ENCODE measurements at places on chromosomes 2 and 18.

DNA sequence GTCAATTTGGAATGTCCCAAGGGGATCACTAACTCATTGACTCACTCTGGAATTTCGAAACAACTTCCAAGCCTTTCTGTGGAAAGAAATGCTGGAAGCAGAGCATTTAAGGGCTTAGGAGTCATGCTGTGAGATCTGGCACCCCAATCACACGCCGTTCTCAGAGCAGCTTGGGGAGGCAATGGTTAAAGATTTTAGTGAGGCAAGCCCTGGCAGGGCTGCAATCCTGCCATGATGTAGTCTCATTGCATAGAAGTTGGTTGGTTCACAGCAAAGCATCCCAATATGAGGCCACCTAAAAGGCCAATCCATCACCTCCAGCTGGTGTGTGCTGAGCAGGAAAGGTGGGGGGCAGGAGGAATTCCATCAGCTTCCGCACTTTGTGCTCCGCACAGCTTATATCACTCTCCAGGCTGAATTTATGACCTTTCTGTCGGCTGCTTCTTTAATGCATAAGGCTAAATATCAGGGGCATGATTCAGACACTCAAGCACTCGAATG is 1043.9 kb upstream of the POU3F3 start:
- DNase-seq, result no peak

GRCh38 chr18:51658436-51658835 is 461.0 kb upstream of the MEX3C start:
- no peak for DNase-seq

GRCh38 chr2:133405252-133405651 is 163.0 kb downstream of the NCKAP5 start:
- no peak for DNase-seq

- no peak for DNase-seq
Measured at GRCh38 chr18:71625556-71626090, 918.5 kb downstream of the CBLN2 start.

- DNase-seq, result peak; percentile 61
Measured at GRCh38 chr2:80007777-80008503, 296.6 kb downstream of the LRRTM1 start.

DNA sequence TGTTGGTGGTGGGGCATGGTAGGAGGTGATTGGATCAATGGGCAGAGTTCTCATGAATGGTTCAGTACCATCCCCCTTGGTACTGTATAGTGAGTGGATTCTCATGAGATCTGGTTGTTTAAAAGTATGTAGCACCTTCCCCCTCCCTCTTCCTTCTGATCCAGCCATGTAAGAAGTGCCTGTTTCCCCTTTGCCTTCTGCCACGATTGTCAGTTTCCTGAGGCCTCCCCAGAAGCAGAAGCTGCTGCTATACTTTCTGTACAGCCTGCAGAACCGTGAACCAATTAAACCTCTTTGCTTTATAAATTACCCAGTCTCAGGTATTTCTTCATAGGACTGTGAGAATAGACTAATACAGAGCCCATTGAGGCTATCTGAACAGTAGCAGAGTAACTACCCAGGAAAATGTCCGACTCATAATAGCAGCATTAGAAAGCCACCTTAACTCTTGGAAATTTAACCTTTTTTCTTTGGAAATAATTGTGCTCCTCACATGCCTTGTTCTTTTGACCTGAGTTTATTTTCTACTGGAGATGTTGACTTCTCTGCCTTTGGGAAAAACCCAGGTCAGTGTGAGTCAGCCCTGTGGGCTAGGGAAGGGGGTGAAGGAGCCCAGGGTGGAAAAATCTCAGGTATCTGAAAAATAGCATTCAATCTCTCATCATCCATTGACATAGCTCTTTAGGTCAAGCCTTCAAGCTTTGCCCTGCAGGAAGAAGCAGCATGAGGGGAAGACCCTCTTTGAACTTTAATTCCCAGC is 18.1 kb downstream of the CYP1B1 start:
- no peak for DNase-seq

DNA sequence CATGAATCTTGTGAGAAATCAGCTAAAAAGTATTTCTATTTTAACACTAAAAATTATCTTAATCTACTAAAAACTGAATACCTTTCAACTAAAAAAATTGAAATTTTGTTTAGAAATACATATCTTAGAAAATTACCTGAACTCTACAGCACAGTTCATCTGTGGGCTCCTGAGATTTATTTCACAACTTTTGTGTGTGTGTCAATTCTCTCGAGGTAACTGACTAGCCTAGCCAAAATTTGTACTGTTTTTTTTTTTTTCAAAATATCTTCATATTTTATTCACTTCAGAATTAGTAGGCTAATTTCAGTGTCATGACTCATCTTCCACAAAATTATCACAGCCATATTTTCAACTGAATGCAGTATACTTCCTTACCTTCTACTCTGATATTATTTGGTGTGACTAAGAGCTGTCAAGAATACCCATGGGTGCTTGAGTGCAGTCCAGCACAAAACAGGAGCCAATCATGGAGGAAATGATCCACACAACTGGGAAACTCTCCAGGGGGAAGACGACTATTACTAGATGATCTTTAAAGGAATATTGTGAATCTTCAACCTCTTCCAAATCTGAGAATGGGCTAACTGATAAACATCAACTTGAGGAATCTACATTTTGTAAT is 174.6 kb downstream of the ZNF385B start:
- DNase-seq, result no peak

- no peak for DNase-seq
Measured at GRCh38 chr18:46419391-46420141, 237.5 kb downstream of the LOXHD1 start.

DNA sequence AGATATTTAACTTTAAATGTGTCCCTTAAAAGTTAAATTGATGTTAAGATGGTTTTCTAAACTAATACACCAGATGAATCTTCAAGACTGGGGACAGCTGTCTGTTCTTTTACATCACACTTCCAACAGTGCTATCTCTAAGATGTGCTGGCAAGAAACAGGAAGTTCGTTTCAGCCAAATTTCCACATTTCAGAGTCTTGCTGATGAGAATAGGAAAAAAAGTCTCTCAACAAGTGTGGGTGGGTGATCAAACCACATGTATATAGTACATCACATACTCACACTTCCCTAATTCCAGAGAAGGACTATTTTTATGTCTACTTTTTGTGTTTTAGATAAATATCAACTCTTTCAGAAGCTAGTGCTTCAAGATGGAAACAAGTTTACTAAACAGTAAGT is 1712.8 kb upstream of the TMEFF2 start:
- no peak for DNase-seq

DNA sequence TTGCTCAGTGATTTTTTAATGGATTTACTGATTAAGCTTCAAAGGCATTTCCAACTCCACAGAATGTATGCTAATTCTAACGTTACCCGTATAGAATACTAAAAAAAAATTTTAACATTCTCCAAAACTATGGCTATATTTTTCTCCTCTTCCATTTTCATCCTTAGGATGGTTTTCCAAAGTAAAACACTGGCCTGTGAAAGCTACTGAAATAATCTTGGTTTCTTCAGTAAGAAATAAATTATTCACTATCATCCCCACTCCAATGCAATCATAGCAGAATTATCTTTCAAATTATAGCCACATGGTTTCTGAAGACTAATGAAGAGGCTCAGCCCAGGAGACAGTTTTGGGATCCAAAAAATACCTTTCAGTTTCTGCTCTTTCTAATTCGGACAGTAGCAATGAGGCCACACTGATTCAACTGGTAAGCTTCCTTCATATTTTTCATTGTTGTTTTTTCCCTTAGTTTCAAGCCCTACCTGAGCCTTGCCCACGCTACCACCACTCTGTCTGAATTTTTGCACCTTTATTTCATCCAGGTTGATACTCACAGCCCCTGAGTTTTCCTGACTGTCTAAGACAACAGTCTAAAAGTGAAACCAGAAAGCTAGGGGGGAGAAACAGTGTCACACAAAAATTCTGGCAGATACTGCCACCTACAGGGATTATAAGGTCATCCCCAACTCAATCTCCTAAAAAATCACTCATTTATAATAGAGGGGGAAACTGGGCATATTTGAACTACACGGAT is 887.9 kb downstream of the NRXN1 start:
- no peak for DNase-seq

GRCh38 chr2:64700133-64700809 is 46.6 kb upstream of the SERTAD2 start:
- no peak for DNase-seq

- DNase-seq, result peak; percentile 60
Measured at GRCh38 chr18:32714571-32715148, 58.2 kb downstream of the KLHL14 start.

DNA sequence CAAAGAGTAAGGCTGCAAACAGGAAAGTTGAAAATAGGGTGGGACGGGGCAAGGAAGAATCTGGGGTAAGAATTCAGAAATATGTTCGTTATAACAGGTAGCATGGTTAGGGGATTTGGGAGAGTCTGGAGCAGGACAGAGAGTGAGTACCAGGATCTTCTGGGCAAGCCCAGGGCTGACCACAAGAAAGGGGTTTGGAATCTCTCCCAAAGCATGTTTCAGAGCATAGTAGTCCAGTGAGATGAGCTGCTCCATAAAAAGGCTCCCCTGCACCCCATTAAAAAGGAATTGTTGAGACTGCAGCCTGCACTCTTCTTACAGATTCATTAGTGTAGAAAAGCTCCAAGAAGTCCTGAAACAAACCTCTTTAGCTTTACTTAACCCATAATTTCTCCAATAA is 291.1 kb downstream of the MTX2 start:
- DNase-seq, result no peak

GRCh38 chr18:74392323-74392722 is 64.8 kb downstream of the DIPK1C start:
- no peak for DNase-seq

DNA sequence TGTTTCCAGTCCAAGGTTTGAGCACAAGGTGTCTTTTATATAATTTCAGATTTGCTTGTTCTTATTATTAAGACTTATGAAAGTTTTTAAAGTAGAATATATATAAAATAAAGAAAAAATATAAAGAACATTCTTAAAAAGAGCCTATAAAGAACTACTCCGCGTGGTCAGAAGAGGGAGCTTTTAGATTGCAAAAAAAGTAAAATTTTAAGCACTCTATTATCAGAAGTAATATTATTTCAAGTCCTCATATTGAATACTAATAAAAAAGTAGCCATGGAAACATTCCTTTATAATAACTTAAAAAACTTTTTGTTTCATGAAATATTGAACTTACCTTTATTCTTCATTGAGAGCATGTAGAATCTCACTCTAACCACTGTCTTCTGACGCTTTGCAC is 51.4 kb downstream of the LINC00305 start:
- DNase-seq, result no peak

- DNase-seq, result no peak
Measured at GRCh38 chr2:171547720-171548119, 25.4 kb downstream of the CYBRD1 start.

GRCh38 chr18:67142604-67143003 is 373.9 kb downstream of the DSEL start:
- DNase-seq, result no peak

DNA sequence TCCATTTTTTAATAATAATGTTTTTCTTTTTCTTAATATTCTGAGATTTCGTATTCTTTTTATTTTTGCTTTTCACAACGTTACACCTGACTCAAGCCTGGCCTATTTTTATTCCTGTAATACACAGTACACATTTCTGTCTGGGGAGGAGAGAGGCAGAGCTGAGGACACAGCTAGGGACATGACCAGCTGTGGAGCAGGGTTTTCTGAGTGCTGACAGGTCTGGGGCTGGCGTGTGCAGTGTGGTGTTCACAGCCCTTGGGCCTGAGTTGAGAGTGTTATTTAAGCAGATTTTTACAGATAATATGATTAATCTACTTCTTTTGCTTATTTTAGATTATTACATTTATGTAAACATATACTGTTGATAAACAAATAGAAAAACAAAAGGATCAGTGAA is 55.9 kb downstream of the ZAP70 start:
- no peak for DNase-seq

DNA sequence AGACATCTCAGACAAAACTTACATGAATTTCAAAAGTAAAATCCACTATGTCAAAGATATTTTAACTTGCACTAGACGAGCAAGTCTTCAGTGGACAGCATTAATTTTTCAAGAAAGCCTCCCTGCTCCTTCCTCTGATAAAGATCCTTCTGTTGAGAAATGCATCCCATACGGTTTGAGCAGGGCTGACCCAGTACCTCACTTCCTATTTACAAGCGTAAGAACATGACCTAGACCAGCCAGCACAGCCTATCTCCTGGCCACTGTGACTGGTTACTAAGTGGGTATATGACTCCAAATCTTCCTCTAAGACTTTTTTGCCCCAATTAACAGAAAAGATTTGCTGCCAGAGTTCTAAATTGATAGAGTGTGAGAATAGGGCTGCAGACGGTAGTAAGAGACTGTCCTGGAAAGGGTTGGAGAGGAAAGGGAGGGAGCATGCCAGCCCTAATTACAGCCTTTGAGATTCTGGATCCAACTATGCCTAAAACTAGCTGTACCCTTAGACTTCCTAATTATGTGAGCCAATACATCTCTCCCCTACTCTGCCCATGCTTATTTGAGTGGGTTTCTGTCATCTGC is 108.4 kb downstream of the PRELID3A start:
- DNase-seq, result no peak

- DNase-seq, result no peak
Measured at GRCh38 chr2:40281021-40281940, 170.6 kb downstream of the SLC8A1 start.

DNA sequence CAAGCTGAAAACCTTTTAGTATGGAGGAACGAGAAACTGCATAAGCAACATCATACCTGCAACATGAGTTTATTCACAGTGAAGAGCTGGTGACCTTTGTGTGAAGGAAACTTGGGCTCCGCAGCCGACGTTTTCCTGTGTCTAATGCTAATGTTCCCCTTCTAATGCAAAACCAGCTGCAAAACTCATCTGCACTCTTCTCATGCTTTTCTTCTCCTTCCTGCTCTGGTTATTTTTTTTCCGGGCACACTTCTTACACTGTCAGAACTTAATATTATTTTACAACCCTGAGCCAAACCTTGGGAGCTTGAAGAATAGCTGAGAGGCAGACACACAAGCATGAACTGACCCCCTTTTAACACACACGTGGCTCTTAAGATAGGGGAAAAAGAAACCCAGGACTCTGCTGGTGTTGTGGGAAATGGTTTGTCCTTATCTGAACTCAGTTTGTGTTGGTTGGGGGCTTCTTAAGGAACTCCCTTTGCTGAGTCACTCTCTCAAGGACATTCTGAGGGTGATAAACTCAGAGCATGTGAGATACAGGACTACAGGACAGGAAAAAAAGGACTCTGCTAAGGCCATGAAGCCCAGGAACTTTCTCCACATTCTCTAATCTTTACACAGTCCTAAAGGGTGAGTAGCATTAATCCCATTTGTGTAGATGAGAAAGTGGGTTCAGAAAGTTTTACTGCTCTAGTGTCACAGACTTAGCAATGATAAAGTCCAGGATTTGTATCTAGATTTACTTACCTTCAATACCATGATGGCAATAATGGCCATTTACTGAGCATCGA is 439.3 kb upstream of the TRIB2 start:
- DNase-seq, result no peak

GRCh38 chr18:55778788-55779690 is 191.0 kb upstream of the TCF4 start:
- no peak for DNase-seq

- DNase-seq, result no peak
Measured at GRCh38 chr2:31216734-31217133, 581 bp downstream of the CAPN14 start.

GRCh38 chr2:9773903-9774239 is 69.4 kb upstream of the TAF1B start:
- no peak for DNase-seq

GRCh38 chr2:78839259-78839658 is 186.2 kb upstream of the REG3G start:
- peak; percentile 2 for DNase-seq

- DNase-seq, result no peak
Measured at GRCh38 chr2:203122317-203122986, 107.8 kb downstream of the NBEAL1 start.

Data from iPS DF 19.7 (cell line).